ENCODE measurements at places on chromosomes 7 and 10. TPM values are rescaled to one million over a fixed set of nuclear protein-coding genes. Genes with fewer than 3 reads are reported as not detected.

GRCh38 chr7:95190515-95190914, 133.8 kb downstream of the PON1 start:
- peak; percentile 13 for DNase-seq

GRCh38 chr10:79050896-79051555, 17.7 kb upstream of the ZMIZ1 start:
- peak; percentile 7 for DNase-seq

The C10orf62 gene
- total RNA-seq, result not detected

The HOXA5 gene
- total RNA-seq, result 0.14 TPM

DNA sequence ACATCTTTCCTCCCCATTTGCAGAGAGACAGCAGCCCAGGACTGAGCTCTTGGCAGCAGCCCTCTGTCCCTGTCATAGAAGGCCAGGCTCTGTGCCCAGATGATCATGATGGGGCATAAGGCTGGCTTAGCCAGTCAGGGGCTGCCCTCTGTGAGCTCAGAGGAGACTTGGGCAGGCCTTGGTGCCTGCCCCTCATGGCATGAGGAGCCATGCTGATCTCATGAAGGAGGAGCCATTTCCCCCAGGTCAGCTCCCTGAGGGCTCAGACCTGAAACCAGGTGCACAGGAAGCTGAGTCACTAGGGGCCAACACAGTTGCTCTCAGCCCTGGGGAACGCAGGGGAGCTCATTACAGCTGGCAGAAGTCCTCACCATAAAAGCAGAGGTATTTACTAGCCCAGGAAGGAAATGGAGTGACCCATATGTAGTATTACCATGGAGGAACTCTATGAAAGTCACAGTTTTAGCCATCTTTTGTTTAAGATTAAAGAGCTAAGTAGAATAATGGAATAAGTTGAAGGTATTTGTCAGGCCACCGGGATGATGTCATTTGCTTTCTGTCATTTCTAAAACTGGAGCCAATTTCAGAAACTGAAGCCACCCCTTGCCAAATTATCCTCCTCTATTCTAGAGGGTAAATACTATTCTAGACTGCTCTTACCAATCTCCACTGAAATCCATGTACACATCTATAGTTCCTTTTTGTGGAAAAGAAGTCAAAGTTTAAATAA, 362.4 kb upstream of the ZNF32 start:
- DNase-seq, result no peak

DNA sequence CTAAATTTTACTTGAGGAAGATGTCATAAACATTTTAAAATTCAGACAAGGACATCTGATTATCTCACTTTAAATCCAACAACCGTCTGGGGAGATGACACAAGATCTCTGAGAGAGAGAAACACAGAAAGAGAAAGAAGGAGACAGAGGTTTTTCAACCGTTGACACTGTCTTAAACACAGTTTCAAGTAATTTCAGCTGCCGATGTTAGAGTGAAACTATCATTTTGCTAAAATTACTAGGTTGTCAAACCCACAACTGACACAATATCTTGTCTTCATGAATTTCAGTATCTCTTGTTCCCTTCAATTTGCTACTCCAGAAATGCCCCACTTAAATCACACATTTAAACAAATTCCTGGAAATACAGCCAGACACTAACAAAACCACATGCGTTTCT, 174.8 kb downstream of the RAPGEF5 start:
- DNase-seq, result no peak

DNA sequence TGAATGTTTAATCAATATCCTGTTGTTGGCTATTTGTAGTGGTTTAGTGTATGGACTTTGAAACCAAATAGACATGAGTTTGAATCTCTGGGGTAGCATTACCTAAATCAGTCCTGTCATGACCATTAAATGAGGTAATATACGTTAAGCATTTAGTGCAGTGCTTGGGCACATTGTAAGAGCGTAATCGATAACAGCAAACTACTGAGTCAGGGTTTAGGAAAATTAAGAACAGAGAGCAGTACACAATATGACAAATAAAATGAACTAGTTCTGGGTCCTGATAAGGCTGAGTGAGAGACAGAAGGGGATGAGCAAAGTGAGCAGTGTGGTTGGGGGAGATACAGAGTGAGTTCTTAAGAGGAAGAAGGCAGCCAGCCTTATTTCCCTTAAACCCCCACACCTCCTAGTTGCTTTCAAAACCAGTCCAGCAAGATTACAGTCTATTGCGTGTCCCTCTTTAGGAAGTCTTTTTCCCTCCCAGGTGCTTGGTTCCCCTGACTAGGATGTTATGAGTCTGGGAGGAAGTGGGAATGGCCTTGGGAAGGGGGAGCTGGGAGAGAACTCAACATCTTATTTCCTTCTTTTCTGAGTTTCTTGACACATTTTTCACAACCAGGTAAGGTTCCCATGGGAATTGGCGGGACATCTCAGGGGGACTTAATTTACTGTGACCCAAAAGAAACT, 171.0 kb downstream of the SND1 start:
- no peak for DNase-seq

DNA sequence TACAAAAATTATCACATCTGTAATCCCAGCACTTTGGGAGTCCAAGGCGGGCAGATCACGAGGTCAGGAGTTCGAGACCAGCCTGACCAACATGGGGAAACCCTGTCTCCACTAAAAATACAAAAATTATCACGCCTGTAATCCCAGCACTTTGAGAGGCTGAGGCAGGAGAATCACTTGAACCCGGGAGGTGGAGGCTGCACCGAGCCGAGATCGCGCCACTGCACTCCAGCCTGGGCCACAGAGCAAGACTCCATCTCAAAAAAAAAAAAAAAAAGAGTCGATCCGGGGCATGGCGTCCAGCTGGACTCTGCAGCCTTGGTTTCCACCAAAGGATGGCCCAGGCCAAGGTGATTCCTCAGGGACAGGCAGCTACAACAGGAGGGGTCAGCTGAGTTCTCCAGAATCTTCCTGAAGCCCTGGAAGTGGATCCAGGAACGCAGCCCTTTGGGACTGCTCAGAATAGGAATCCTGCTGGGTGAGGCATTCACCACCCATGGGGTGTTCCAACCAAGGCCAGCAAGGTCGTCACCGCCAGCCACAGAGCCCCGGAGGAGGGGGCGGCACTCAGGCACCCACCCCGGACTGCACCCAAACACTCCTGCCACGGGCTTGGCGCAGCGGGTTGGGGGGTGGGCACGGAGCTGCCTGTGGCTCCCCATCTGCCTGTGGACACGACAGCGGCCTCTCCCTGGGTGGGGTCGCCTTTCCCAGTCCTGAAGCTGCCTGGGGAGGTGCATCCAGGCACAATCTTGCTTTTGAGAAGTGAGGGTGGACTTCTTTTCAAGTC, 12.0 kb upstream of the UTF1 start:
- DNase-seq, result no peak

GRCh38 chr10:98586096-98586495, 139.4 kb upstream of the HPS1 start:
- no peak for DNase-seq

The SPDYE11 gene
- total RNA-seq, result not detected

The PPRC1 gene
- total RNA-seq, result 79.4 TPM

DNA sequence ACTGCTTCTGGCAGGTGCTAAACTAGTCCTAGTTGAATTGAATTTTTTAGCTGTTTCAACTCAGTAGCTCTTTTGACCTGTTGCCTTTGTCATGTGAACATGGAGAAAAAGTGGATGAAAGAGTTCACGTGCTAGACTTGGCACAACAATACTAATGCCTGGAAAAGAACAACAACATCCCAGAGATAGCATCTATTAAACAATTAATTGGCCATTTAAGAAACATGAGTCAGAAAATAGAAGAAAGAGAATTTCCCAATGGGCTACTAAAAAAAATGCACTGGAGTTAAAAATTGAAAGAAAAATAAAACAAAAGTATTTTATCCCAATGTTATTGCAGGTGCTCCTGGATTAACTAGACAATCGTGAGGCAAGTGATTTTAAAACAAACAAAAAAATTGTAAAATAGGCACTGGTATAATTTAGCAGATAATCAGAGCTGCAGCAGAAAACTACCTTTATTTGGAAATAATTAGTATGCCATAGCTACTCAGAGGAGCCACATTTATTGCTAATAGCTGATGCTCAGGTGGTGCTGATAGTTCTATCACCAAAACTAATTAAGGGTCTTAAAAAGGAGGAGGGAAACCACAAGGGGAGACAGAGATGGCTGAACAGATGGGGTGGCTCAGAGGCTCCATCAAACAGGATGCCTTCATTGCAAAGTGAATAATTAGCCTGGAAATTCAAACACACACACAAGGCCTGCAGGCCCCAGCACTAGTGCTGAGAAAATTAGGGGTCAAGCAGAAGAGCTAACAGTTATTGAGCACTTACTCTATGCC, 17.6 kb downstream of the CCDC71L start:
- DNase-seq, result no peak

The GNGT1 gene
- total RNA-seq, result 0.63 TPM

DNA sequence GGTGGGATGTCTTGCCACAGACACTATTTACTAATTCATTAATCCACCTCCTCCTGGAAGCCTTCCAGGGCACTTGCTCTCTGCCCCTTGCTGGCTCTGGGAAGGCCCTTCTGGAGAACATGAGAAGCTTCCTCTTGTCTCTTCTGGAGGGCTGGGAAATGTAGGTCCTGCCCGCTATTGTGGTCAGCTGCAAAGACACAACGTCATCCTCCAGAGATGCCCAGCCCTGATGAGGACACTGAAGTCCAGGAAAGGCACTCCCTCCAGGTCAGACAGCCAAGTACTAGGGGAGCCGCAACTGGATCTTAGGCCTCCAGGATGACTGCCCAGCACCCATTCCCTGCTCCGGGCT, 9.6 kb upstream of the TACR2 start:
- DNase-seq, result no peak

DNA sequence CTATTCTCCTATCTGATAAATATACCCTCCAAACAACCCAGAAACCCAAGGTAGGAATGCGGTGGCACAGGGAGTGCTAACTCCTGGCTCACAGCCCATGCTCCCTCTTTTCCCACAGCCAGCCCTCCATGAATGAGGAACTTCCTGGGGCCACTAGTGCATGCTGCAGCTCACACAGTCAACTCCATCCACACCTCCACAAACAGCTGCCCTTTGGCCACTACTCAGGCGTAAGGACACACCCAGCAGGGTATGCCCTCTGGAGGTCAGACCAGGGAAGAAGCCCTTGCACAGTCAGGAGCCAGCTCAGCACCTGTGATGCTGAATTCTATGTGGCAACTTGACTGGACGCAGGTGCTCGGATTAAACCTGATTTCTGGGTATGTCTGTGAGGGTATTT, 85.2 kb upstream of the PIK3CG start:
- DNase-seq, result peak; percentile 64

- no peak for DNase-seq
Observed at GRCh38 chr7:36942025-36942424, 217.7 kb upstream of the AOAH start.

DNA sequence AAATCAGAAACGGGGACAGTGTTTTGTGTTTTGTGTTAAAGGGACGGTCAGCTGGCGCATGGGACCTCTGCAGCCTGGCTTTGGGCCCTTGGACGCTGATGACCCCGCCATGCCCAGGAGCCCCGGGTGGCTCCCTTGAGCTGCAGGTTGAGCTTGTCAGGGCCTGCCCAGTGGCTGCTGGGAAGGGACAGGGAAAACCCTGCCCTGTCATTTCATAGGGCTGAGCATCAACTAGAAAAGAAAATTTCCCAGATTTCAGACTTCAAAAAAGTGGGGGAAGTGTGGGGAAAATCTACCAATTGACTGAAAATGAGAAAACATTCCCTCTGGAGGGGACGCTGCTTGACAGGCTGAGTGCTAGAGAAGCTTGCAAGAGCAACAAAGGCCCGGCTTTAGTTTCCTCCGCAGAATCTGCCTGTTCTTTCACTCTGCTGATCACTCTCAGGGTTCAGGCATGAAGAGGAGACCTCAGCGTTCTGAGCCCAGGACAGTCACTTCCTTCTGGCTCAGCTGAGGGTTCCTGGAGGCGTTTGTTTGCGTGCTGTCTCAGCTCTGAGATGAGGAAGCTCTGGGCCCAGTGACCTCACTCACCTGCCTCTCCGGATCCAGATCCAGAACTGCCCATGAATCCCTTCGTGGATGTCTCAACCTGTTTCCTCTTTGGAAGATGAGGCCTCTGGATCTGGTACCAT, 18.6 kb upstream of the DNAJB6 start:
- no peak for DNase-seq

The MBL2 gene
- total RNA-seq, result not detected

GRCh38 chr10:71597821-71598498, 121.6 kb downstream of the C10orf105 start:
- no peak for DNase-seq

The MRLN gene
- not detected for total RNA-seq

DNA sequence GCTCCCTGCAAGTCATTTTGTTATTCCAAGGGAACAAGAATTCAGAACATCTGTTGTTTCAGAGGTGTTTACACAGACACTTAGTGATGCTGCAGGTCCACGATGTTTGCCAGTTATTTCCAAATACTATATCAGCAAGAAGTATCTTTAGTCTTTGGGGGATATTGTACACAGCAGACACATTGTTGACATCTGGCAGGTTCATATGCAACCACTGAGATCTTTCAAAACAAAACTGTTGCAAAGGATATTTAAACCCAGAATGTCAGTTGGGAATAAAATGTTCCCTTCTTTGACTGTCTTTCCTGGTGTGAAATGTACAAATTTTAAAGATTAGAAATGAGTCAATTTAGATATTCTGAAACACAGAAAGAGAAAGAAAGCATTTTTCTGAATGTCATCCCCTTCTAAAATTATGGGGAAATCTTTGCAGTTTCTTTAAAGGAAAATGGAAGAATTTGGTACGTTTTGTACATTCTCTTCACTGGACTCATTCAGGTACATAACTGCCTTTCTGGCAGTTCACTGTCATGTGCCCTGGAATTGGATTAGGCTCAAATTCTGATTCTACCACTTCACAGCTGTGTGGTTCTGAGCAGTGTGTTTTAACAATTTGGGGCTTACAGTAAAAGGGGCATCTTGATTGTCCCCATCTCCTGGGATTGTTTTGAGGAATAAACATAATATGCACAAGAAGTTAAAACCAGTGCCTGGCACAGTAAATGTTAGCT, 40.3 kb upstream of the CELF2 start:
- DNase-seq, result no peak

The GPC2 gene
- 63.0 TPM for total RNA-seq

The VSTM2A gene
- total RNA-seq, result 0.98 TPM

- no peak for DNase-seq
Observed at GRCh38 chr7:72307566-72307965, 104.6 kb downstream of the CALN1 start.

The SPDYE2 gene
- 0.15 TPM for total RNA-seq

GRCh38 chr7:5838761-5839500, 41.7 kb upstream of the OCM start:
- no peak for DNase-seq

GRCh38 chr10:3109633-3110032, 42.3 kb downstream of the PFKP start:
- DNase-seq, result no peak

- DNase-seq, result no peak
Observed at GRCh38 chr10:17512341-17513001, 58.1 kb upstream of the ST8SIA6 start.

GRCh38 chr7:8751557-8752231, 318.3 kb downstream of the NXPH1 start:
- no peak for DNase-seq

The SLC26A3 gene
- 0.44 TPM for total RNA-seq

The BEND7 gene
- total RNA-seq, result 15.8 TPM

- peak; percentile 88 for DNase-seq
Observed at GRCh38 chr10:28939281-28940157, 262.2 kb downstream of the BAMBI start.

- no peak for DNase-seq
Observed at GRCh38 chr7:116148108-116148507, 62.2 kb upstream of the TES start.

GRCh38 chr10:123147635-123148413, at the start of gene HMX2:
Gene HMX2 (plus strand): TSS chr10:123148136. CDS start chr10:123148379, 243 bp downstream.
- DNase-seq, result peak; percentile 83

The RBM20 gene
- 0.37 TPM for total RNA-seq

GRCh38 chr10:6072215-6072934, 10.2 kb upstream of the IL2RA start:
- no peak for DNase-seq

The ANK3 gene
- total RNA-seq, result 69.3 TPM

All from WTC11 (cell line).